ENCODE measurements at places on chromosomes 6 and 20. TPM values are rescaled to one million over a fixed set of nuclear protein-coding genes. Genes with fewer than 3 reads are reported as not detected.

TUBE1 gene
- total RNA-seq = 15.8 TPM

DNAH8 gene
- total RNA-seq = not detected

C6orf120 gene
- total RNA-seq = 20.5 TPM

HIVEP2 gene
- 8.8 TPM for total RNA-seq

DEFB132 gene
- total RNA-seq = not detected

SPEF1 gene
- total RNA-seq = not detected

SMIM8 gene
- 2.7 TPM for total RNA-seq

OPRM1 gene
- total RNA-seq = not detected

SCGN gene
- total RNA-seq = not detected
